Panc1 (cell line): ENCODE measurements at places on chromosomes 6 and 20. TPM values are rescaled to one million over a fixed set of nuclear protein-coding genes. Genes with fewer than 3 reads are reported as not detected.

The SLC22A2 gene
- total RNA-seq = not detected

The GNMT gene
- total RNA-seq = 0.72 TPM

The IRF4 gene
- 0.72 TPM for total RNA-seq

The BCAS1 gene
- 3.1 TPM for total RNA-seq

The NHSL1 gene
- total RNA-seq = 20.6 TPM

The ATP9A gene
- 8.7 TPM for total RNA-seq

The GRM4 gene
- total RNA-seq = 1.3 TPM

The TCEA2 gene
- 38.5 TPM for total RNA-seq

The LY6G6D gene
- total RNA-seq = not detected

The PPP1R16B gene
- 0.92 TPM for total RNA-seq

The GRIK2 gene
- 6.6 TPM for total RNA-seq

The OR2B6 gene
- 0.26 TPM for total RNA-seq

The ENPP1 gene
- 6.8 TPM for total RNA-seq

The WFDC5 gene
- not detected for total RNA-seq

The TMEM170B gene
- 1.3 TPM for total RNA-seq

The MYCT1 gene
- not detected for total RNA-seq
